WTC11 (cell line): ENCODE measurements at places on chromosomes 11 and 22. TPM values are rescaled to one million over a fixed set of nuclear protein-coding genes. Genes with fewer than 3 reads are reported as not detected.

- DNase-seq, result no peak
Observed at GRCh38 chr11:55172734-55173415, 89.1 kb upstream of the TRIM48 start.

GRCh38 chr11:73465023-73465675, 89.0 kb downstream of the RELT start:
- DNase-seq, result no peak

GRCh38 chr11:70307176-70307575, 36.7 kb downstream of the PPFIA1 start:
- no peak for DNase-seq

DNA sequence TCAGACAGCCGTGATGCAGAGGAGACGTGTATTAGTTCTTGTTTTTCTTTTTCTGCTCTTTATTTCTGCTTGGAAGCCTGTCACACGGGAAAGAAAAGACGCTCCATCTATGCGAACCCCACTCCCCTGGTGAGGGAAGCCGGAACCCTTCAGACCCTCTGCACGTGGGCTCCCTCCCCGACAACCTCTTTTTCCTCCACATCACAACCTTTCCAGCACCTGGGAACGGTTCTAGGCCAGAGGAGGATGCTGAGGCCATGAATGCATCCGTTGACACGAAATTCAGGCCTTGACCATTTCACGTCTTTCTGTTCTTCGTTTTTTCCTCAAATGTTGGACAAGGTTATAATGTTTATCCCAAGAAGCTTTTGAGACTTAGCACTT, 85.3 kb upstream of the WNT7B start:
- DNase-seq, result no peak

GRCh38 chr22:48920776-48921241, 906.9 kb downstream of the BRD1 start:
- DNase-seq, result no peak

DNA sequence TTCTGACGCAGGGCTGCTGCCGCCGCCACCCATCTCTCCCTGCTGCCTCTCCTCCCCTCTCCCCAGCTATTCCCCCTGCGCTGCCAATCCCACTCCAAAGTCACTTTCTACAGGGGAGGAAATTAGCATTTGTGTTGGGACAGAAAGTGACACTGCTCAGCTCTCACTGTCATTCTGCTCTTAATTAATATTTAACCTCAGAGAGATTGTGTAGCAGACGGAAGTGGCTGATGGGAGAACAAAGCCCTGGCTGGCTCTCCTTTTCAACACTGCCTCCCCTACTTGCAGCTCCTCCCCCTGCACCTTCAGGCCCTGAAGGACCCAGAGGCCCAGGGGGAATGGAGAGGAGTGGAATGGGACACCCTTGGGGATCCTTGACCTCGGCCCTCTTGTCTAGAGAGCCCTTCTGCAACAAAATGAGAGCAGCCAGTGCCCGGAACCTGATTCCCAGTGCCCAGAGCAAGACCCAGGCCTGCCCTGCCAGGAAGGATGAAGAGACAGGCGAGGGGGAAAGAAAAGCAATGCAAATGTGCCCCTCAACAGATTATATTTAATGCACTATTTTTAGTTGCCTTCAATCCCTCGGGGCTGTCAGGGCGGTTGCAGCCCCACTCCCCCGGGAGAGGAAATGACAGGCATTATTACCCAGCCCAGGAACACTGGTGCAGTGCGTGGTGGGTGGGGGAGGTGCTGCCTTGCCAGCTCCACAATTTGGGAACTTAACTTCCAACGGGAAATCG, 14.6 kb upstream of the NRGN start:
- no peak for DNase-seq

DNA sequence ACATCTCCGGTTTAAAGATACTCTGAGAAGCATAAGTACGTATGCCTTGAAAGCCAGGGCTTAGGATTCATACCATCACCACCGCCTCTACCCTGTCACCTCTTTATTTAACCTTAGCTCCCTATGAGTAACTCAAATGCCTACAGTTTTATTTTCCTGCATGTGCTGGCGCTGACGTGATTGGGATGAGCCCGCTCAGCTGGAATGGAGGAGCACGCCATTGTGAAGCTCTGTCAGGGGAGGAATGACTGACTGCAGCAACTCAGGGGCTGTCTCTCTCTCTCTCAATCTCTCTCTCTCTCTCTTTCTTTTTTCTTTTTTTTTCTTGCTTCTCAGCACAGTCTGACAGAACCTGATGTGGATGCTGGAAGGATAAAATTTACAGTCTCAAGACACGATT, 12.4 kb downstream of the CAVIN3 start:
- DNase-seq, result no peak

Gene GALR3
- total RNA-seq, result 0.69 to 0.89 TPM (median 0.79 TPM) in 3 replicates

Gene GTSE1
- total RNA-seq, result 45.4 to 56.1 TPM (median 45.4 TPM) in 3 replicates

Gene MMP12
- not detected in 3 replicates for total RNA-seq

- DNase-seq, result no peak
Observed at GRCh38 chr11:128943428-128943976, 831 bp upstream of the TP53AIP1 start.

- no peak for DNase-seq
Observed at GRCh38 chr11:118226296-118226695, 1.5 kb upstream of the JAML start.

DNA sequence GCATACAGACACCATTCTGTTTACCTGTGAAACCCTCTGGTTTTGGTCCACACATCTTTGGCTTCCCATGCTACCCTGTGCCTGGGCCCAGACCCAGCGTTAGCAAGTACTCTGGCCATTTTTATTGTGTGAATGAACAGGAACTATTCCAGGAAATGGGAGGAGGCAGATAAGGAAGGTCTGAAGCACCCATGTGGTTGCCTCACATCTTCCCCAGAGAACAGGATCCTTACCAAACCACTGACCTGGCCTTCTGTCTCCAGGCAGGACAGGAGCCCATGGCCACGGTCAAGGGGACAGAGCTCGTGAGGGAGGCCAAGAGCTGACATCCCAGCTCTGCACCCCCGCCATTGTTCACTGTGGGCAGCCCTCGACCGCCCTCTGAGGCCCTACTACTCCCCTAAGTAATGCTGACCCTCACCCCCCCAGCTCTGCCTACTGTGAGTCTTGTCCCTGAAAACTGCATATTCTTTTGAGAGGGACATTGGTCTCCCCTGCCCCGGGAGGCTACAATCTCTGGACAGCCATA, 97.7 kb upstream of the TP53I11 start:
- no peak for DNase-seq

GRCh38 chr11:46202149-46202548, 75.3 kb upstream of the CREB3L1 start:
- peak; percentile 32 for DNase-seq

Gene ZBTB16
- 0.34 to 0.57 TPM (median 0.55 TPM) in 3 replicates for total RNA-seq

- DNase-seq, result no peak
Observed at GRCh38 chr11:78030429-78031325, 7.6 kb upstream of the KCTD14 start.

DNA sequence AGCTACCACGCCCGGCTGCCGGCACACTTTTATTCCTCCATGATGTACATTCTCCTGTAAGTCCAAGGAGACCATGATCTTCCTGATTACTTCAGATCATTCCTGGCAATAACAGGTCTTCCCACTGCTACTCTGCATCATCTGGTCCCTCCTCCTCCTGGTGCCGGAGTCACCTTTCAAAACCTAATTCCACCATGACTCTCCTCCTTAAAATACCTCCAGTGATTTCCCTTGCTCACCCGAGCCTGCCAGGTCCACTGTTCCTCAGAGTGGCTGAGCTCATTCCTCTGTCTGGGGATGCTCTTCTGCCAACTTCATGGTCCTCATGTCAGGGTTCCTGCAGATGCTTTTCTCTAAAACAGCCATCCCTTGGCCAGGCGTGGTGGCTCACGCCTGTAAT, 3.9 kb upstream of the LTBP3 start:
- DNase-seq, result no peak

- peak; percentile 51 for DNase-seq
Observed at GRCh38 chr11:95337175-95337957, 106.4 kb upstream of the SESN3 start.

GRCh38 chr11:35618497-35619115, 346 bp downstream of the FJX1 start:
- DNase-seq, result peak; percentile 54

DNA sequence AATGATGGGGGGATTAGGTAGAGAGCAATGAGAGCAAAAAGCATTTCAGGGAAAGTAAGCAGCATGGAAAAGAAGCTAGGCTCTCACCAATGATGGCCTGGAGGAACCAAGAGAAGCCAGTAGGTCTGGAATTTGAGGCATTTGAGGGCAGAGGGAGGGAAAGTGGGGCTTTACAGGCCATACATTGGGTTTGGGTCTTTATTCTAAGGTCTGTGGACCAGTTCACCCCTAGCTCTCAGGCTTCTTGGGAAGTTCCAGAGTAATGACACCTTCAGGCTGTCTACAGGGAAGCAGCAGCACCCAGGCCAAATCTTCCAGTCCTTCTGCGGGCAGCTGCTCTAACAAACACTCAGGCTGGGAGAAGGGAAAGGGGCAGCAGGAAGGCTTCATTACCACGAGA, 29.4 kb downstream of the ARFGAP2 start:
- DNase-seq, result no peak
